ENCODE measurements at places on chromosomes 5 and 9.

GRCh38 chr5:33701251-33701650 lies 190.5 kb downstream of the ADAMTS12 start:
- DNase-seq = no peak

- no peak for DNase-seq
Observed at GRCh38 chr5:174636094-174636493, 88.3 kb upstream of the MSX2 start.

- no peak for DNase-seq
Observed at GRCh38 chr5:83517072-83517687, 45.6 kb downstream of the VCAN start.

- no peak for DNase-seq
Observed at GRCh38 chr9:72579190-72579589, 57.8 kb downstream of the TMC1 start.

GRCh38 chr9:73053543-73053942 lies 98.1 kb upstream of the ANXA1 start:
- no peak for DNase-seq

GRCh38 chr9:34601937-34602573 lies 9.8 kb downstream of the RPP25L start:
- DNase-seq = no peak

DNA sequence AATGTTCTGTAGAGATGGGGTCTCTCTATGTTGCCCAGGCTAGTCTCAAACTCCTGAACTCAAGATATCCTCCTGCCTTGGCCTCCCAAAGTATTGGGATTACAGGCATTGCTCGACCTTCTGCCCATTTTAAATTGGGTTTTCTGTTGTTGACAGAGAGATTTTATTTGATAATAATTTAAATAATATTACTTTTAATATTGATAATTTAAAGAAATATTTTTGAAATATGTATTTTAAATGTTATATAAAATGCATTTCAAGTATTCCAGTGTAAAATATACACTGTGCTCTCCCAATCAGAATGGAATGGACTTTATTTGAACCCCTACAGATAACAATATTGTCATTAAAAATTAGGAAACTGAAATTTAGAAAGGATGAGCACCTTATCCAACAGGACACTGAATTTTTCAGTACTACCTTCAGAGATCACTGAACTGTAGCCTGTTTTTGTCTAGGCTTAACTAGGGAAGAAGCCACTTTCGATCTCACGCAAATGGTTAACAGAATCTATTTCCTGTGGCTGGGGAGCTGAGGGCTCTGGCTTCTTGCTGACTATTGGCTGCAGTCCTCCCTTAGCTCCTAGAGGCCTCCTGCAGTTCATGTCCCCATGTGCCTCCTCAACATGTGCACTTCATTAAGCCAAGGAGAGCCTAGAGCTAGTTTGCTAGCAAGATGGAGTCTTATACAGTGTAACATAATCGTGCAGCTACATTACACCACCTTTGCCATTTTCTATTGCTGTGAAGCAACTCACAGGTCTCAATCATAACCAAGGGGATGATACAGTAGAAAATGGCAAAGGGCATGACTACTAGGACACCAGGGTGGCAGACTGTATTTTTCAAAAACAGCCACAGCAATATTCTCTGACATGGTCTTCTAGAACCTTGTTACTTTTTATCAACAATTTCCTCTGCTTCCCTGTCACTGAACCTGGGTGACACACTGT lies 150.0 kb downstream of the CDC42SE2 start:
- peak; percentile 16 for DNase-seq

DNA sequence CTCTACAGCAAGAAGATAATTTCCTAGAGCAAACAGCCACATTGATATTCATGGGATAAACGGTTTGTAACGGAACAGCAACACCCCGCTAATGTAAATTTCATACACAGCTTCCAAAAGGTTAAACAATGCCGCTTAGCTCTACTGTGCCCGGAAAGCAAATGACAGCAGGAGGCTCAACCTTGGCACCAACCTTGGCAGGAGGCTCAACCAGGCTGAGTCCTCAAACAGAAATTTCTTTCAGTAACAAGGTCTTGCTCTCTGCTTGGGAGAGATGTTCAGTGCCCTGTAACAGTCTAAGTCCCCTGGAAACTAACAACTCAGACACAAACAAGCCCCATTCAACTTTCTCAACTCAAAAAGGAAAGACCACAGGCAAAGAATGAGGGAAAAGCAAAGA lies 11.1 kb upstream of the PPP1R2B start:
- no peak for DNase-seq

- DNase-seq = no peak
Observed at GRCh38 chr5:154202379-154203260, 12.1 kb downstream of the GALNT10 start.

- no peak for DNase-seq
Observed at GRCh38 chr5:167442922-167443321, 848.5 kb upstream of the WWC1 start.

DNA sequence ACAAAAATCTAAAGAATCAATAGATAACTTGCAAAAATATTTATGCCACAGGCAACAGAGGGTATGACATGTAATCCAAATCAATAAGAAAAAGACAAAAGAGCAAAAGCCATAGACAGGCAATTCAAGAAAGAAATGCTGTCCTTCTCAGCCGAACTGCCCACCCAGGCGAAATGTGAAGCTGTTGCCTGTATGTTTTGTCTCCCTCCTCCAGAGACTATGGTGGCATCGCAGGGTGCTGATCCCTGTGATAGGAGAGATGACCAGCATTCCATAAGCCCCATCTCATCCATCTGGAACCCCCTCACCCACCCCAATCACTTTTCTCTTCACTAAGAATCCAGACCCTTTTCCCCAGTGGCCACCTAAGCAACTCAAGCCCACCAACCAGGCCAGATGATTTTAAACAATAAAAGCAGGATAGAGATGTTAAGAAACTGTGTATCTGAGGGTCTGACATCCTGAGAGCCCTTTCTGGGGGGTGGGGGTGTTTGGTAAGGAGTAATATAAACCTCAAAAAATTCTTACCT lies 5.3 kb upstream of the ACSL6 start:
- DNase-seq = no peak
